ENCODE measurements at places on chromosomes 5 and 9.
A peak's percentile ranks its signal among the peaks of the same experiment; 100 is the strongest.

- DNase-seq = no peak
These were observed 28.4 kb downstream of the PAPPA start for GRCh38 chr9:116181853-116182610.

- no peak for DNase-seq
These were observed 16.9 kb downstream of the DIMT1 start for GRCh38 chr5:62386824-62387223.

DNA sequence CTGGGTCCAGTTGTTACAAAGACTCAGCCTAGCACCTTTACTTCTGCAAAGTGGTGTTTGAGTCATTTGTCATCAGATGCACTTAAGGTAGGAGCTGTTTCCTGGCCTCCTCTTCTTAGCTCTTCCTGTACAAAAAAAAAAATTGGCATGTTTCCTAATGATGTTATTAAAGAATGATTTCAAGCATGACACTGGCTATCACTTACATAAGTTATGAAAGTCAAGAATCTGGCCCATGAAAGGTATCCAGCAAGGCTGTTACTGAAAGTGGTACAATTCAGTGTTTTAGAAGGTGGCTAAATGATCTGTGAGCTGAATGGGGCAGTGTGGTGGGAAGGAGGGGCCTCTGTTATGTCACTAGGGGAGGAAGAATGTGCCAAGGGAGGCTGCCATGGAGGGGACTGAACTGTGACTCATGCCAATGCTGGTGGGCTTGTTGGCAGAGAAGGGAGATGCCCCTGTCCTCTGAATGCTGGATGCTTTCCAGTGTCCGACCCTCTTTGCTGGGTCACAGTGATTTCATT lies 175.1 kb upstream of the MAP1B start:
- DNase-seq = no peak

DNA sequence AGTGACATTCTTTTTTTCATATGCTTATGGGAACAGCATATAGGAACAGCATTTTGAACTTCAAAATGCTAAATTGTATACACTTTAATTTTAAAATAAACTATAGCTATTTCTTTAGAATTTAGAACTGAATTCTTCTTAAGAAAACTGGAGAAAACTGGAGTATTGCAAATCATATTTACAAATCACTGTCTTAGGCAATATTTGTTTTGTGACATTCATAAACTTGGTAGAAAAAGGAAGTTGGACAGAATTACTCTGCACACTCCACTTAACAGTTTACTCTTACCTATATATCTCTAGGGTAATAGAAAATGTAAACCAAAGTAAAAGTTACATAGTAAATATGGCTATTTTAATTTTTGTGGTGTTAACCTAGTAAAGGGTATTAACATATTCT lies 3.1 kb downstream of the DMRTA1 start:
- no peak for DNase-seq

GRCh38 chr5:115209279-115209678 lies 39.6 kb upstream of the TRIM36 start:
- DNase-seq = peak; percentile 7

DNA sequence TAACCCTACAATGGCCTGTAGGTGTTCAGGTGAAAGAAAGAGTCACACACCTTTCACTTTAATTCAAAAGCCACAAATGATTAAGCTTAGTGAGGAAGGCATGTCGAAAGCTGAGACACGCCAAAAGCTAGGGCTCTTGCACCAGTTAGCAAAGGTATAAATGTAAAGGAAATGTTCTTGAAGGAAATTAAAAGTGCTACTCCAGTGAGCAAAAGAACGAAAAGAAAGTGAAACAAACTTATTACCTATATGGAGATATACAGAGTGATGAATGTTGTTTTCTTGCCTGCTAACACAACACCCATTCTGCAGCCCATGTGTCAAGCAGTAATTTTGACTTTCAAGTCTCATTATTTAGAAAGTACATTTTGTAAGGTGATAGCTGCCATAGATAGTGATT lies 254.2 kb upstream of the SLC24A2 start:
- no peak for DNase-seq

- DNase-seq = no peak
These were observed 66.1 kb downstream of the NPR3 start for GRCh38 chr5:32777222-32777621.

DNA sequence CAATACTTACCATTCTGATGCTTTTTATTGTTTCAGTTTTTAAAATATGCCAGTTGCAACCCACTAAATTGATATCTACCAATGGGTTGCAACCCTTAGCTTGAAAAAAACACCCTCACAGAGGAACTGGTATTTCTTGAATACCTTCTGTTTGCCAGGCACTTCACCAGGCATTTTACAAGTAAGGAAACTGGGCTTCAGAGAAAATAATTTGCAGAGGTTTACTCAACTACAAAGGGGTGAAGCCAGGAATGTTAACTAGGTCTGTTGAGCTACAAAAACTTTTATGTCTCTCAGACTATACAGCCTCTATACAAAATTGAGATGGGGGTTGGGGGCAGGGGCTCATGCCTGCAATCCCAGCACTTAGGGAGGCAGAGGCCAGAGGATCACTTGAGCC lies 65.0 kb downstream of the STX17 start:
- no peak for DNase-seq

- DNase-seq = no peak
These were observed at the start of gene PLCXD3 for GRCh38 chr5:41510176-41510831. Gene PLCXD3 (minus strand): TSS chr5:41510601. CDS start chr5:41510526, 75 bp downstream.

GRCh38 chr9:16501726-16502125 lies 368.7 kb downstream of the BNC2 start:
- no peak for DNase-seq

DNA sequence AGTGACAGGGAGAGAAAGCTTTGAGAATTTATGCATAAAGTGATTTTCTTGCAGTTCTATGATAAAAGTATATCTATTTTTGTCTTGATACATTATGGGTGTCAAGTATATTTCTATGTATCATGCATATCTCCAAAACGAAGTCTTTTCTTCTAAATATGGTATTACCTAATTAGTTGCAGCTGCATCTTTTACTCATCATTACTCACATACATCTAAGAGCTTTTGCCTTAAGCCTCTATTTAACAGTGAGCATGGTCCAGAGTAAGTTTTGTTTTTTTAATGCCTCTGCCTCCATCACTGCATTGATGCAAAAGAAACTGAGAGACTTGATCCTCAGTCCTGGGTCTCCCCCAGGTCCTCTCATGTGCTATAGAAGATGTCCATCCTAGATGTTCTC lies 40.0 kb upstream of the SMC5 start:
- no peak for DNase-seq

DNA sequence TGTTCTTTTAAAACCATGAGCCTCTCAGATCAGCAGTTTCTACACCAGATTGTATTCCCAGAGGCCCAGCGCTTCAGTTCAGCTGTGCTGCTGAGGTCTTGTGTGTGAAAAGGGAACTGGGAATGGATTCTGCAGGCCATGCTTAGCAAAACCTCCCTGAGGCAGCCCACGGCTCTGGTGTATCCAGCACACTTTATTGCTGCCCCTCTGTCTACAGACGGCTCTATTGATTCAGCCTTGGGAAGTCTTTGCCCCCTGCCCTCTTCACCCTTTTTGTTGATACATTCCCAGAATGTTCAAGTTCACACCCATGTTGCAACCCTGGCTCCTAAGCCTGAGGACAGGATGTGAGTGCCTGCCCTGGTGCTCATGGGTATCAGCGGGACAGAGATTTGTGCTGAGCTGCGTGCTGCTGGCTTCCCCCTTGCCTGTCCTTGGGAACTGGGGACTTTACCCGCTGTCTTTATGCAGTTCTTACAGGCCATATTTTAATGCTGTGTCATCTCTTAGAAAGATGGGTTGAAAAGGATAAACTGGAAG lies 37.3 kb downstream of the ARHGAP26 start:
- DNase-seq = no peak
